ENCODE measurements at places on chromosomes 12 and 14.

DNA sequence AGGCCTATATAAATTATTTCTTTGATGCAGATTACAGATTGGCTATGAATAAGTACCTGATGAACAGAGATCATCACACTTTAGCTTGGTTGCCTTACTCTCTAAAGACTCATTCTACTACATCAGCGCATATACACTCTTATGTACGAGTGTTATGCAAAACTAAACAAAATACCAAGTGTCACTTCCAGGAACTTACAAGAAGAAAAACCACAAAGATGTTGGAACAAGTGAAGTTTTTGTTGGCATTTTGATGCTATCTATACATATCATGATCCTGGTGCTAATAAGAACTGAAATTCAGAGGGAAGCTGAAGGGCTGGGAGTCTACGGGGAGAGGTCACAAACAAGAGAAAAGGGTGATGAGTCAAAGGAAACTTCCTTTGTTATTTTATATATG, 47.9 kb upstream of the CERS5 start:
- no peak overlapping the region for H3K27ac ChIP-seq
- DNase-seq = no peak
- no peaks in the 10 kb centered on the region for H3K36me3 ChIP-seq
- H3K4me1 ChIP-seq = peaks cover 61% of the 10 kb centered on the region
- H3K4me3 ChIP-seq = no peak overlapping the region

GRCh38 chr12:58313091-58313855, 371.9 kb downstream of the ATP23 start:
- no peak overlapping the region for H3K27ac ChIP-seq
- DNase-seq = no peak
- no peaks in the 10 kb centered on the region for H3K27me3 ChIP-seq
- H3K4me3 ChIP-seq = no peak overlapping the region
- H3K36me3 ChIP-seq = no peaks in the 10 kb centered on the region

- no peak overlapping the region for H3K4me3 ChIP-seq
- DNase-seq = no peak
- no peaks in the 10 kb centered on the region for H3K4me1 ChIP-seq
- H3K27ac ChIP-seq = no peak overlapping the region
- H3K36me3 ChIP-seq = no peaks in the 10 kb centered on the region
- H3K27me3 ChIP-seq = no peaks in the 10 kb centered on the region
These were observed 123.4 kb downstream of the KSR2 start for GRCh38 chr12:117845271-117845904.

DNA sequence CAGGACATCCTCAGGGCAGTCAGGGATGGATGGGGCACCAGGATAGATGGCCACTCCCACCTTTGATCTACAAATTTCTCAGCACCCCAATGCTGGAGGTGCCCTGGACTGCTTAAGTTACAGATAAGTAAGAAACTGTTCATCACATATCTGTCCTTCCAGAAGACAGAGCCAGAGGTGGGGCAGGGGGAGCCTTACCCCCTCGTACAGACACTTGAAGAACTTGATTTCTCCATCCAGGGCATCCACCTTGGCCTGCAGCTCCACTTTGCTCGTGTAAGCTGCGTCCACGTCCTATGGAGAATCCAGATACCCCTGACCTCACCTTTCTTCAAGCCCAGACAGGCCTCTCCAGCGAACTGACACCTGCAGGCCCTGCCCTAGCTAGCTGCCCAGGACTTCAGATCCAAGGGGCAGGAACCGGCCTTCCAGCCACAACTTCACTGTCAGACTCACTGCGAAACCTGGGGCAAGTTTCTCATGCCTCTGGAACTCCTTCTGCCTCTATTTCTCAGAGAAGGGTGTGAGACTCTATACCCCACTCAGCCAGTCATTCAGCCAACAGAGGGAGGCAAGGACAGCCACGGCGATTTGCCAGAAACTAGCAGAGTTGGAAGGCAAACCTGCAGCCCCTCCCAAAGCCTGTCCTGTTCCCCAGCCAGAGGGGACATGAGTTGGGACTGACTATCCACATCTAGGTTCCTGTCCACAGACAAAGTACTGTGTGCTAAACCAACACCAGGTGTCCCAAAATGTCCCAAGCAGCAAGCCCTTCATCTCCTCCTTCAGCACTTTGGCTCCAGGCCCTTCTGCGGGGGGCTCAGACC, 3.8 kb downstream of the KRT73 start:
- H3K27ac ChIP-seq = no peak overlapping the region
- H3K4me3 ChIP-seq = no peak overlapping the region
- DNase-seq = no peak
- no peaks in the 10 kb centered on the region for H3K36me3 ChIP-seq
- H3K27me3 ChIP-seq = no peaks in the 10 kb centered on the region

DNA sequence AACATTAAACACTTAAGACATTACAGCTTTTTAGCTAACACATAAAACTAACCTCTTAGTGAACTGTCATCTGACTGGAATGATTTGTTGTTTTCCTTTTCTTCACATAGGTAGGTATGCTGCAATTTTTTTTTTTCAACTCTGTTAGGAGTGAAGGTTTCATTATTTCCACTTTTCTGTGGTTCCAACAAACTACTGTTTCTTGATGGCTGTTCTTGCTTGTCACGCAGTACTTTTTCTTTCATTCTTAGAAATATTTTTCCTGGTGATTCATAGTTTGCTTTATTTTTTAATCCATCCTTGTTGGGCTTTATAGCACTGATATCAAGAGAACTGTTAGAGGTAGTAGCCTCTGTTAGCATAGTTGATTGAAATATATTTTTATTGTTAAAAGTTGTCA, 6.3 kb downstream of the MIS18BP1 start:
- no peaks in the 10 kb centered on the region for H3K36me3 ChIP-seq
- H3K27me3 ChIP-seq = no peaks in the 10 kb centered on the region
- H3K4me1 ChIP-seq = peaks cover 6% of the 10 kb centered on the region
- no peak for DNase-seq
- no peak overlapping the region for H3K4me3 ChIP-seq

GRCh38 chr12:39632670-39633069, 13.1 kb upstream of the ABCD2 start:
- H3K4me1 ChIP-seq = no peaks in the 10 kb centered on the region
- H3K4me3 ChIP-seq = no peak overlapping the region
- H3K27ac ChIP-seq = no peak overlapping the region
- DNase-seq = no peak
- no peaks in the 10 kb centered on the region for H3K27me3 ChIP-seq

- no peak overlapping the region for H3K4me3 ChIP-seq
- no peaks in the 10 kb centered on the region for H3K27me3 ChIP-seq
- H3K4me1 ChIP-seq = peaks cover 80% of the 10 kb centered on the region
- peak overlapping the region; percentile 51 for H3K27ac ChIP-seq
These were observed 57.6 kb downstream of the NCOR2 start for GRCh38 chr12:124509676-124510300.

DNA sequence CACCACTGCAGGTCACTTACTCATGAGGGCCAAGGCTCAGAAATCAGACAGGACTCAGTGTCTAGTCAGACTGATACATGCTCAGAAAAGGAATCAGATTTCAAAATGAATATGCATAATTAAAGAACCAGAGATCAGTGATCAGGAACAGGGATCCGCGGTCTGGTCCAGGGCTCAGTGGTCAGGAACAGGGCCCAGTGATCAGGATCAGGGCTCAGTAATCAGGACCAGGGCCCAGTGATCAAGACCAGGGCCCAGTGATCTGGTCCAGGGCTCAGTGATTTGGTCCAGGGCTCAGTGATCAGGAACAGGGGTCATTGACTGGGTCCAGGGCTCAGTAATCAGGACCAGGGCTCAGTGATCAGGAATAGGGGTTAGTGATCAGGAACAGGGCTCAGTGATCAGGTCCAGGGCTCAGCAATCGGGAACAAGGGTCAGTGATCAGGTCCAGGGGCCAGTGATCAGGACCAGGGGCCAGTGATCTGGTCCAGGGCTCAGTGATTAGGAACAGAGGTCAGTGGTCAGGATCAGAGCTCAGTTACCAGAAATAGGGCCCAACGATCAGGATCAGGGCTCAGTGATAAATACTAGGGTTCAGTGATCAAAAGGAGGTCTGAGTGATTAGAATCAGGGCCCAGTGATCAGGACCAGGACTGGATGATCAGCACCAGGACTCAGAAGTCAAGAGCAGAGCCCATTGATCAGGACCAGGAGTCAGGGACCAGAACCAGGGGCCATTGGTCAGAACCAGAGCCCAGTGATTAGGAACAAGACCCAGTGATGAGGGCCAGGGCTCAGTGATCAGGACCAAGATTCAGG, 175.3 kb downstream of the TMEM121 start:
- no peaks in the 10 kb centered on the region for H3K36me3 ChIP-seq
- no peaks in the 10 kb centered on the region for H3K27me3 ChIP-seq
- peak; percentile 37 for DNase-seq
- no peaks in the 10 kb centered on the region for H3K4me1 ChIP-seq
- H3K27ac ChIP-seq = no peak overlapping the region
- H3K4me3 ChIP-seq = no peak overlapping the region

DNA sequence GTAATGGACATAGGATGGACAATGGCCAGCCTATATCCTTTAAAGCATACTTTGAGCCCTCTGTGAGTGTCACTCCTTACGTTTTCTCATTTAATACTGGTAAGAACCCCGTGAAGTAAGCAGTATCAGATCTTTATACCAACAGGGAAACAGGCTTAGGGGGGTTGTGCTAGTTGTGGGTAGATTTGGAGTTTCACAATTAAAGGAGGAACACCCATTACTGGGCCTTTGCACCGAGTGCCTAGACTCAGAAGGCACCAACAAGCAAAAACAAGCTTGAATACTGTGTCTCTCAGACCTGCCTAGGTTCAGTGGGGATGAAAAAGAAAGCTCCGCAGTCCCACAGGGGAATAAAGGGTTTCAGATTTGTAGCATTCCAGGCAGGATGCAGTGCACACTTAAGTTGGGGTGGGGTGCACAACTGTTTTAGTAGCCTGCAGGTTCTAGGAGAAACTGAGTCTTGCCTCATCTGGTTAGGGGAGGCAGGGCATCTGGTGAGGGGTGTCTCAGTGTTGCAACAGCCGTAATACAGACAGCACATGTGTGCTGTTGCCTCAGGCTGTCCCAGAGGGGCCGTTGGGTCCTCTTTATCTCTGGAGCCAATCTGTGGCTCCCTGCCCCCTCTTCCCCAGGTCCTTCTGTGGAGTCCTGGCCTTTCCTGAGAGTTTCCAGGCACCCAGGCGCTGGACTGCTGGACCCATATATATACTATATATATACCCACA, 51.2 kb downstream of the IRAK3 start:
- H3K27ac ChIP-seq = no peak overlapping the region
- no peak for DNase-seq
- no peak overlapping the region for H3K4me3 ChIP-seq
- H3K36me3 ChIP-seq = no peaks in the 10 kb centered on the region

All from tibial artery (tissue), 4 donors.